Spinal cord (tissue), 10 donors: ENCODE measurements at places on chromosomes 7 and 10. TPM values are rescaled to one million over a fixed set of nuclear protein-coding genes. Genes with fewer than 3 reads are reported as not detected.

Gene SFXN4
- total RNA-seq: 20.2 TPM

DNA sequence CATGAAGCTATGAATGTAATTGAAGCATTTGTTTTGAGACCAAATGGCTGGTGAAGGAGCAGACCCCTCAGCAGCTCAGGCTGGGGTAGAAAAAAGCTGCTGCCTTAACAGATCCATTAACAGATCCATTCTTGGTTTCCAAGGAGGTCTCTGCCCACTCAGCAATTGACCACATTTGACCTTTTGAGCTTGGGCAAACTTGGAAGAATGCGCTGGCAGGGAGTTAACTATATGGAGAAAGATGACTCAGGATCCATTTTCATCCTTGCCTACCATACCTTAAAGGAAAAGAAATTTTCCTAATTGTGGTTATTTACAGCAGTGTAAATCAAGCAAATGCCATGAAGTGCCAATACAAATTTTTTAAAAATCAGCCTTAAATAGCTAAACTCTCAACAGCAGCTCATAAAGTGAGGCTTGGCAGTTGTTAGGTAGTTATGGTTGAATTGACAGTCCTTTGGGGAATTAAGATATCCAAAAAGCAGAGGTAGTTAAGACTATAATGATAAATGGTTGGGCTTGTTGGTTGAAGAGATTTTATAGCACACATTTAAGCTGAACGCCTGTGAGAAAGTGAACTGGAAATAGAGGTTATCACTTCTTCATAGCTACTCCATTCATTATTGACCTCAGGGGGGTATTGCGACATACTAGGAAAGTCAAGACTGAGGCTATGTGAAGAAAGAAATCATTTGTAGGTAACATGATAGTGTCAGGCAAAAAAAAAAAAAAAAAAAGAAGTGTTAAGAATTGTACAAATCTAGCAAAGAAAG is 83.9 kb downstream of the MKX start:
- no peaks in the 10 kb centered on the region for H3K4me1 ChIP-seq
- no peak overlapping the region for H3K4me3 ChIP-seq
- no peaks in the 10 kb centered on the region for H3K27me3 ChIP-seq
- DNase-seq: no peak

DNA sequence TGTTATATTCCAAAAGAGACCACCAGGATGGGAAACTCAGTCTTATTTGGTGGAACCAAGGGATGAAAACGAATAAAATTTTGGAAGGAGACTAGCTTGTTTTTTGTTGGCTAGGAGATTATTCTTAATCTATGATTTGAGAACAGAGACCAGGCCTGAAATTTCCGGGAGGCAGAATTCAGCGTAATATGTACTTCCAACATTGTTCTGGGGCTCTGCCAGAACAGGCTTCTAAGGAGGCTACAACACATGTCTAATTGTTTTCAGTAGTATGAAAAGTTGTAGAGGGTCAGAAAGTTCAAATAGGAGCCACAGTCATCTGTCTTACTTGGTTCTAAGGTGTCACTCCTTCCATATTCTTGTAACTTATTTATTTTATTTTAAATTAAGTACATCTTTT is 1.7 kb downstream of the DDX21 start:
- no peak for DNase-seq
- peaks cover 12% of the 10 kb centered on the region for H3K36me3 ChIP-seq
- H3K4me1 ChIP-seq: peaks cover 10% of the 10 kb centered on the region
- H3K27me3 ChIP-seq: no peaks in the 10 kb centered on the region
- H3K27ac ChIP-seq: no peak overlapping the region
- H3K4me3 ChIP-seq: peak overlapping the region; percentile 76

DNA sequence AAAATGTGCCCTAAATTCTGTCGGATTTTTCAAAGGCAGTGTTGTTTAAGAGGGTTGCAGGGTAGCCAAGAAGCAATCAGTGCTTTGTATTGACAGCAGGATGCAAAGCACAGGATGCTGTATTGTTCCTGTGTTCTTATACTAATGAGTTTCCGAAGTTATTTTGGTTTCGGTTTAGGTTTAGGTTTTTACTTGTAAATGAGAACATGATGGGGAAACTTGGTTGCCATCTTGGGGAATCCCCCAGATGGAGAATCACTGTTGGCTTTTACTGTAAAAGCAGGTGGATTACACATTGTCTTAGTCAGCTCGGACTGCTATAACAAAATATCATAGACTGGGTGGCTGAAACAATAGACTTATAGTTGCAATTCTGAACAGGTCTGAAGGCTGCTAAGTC is 72.1 kb downstream of the INHBA start:
- no peak for DNase-seq
- H3K27me3 ChIP-seq: no peaks in the 10 kb centered on the region
- no peaks in the 10 kb centered on the region for H3K36me3 ChIP-seq
- no peak overlapping the region for H3K4me3 ChIP-seq

GRCh38 chr10:19546224-19546623 is 270.0 kb upstream of the PLXDC2 start:
- H3K36me3 ChIP-seq: no peaks in the 10 kb centered on the region
- no peaks in the 10 kb centered on the region for H3K4me1 ChIP-seq
- H3K27me3 ChIP-seq: no peaks in the 10 kb centered on the region
- no peak overlapping the region for H3K4me3 ChIP-seq

Gene HTR5A
- 0.99 TPM for total RNA-seq

Gene GPR141
- 0.22 TPM for total RNA-seq

DNA sequence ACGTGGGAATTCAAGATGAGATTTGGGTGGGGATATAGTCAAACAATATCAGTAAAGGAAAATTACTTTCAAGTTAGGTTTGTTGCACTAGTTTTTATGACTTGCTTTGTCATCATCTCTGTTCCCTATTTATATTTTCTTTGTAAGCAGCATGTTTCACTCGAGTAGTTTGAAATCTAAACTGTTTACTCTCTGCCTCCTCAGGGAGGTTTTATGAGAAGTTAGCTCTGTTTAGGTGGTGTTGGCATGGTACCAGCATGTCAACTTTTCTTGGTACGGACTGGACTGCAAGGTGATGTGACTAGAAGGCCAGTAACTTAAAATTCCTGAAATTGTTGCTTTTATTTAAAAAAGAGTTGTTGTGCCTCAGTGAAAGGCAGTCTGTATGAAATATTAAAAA is 59.2 kb upstream of the MTPN start:
- H3K27me3 ChIP-seq: no peaks in the 10 kb centered on the region
- no peak overlapping the region for H3K4me3 ChIP-seq
- H3K4me1 ChIP-seq: no peaks in the 10 kb centered on the region
- H3K27ac ChIP-seq: no peak overlapping the region
- H3K36me3 ChIP-seq: no peaks in the 10 kb centered on the region

Gene MBL2
- total RNA-seq: not detected

- H3K4me3 ChIP-seq: no peak overlapping the region
- DNase-seq: no peak
- H3K27ac ChIP-seq: no peak overlapping the region
Measured at GRCh38 chr10:36679554-36679953, 445.8 kb upstream of the ANKRD30A start.

DNA sequence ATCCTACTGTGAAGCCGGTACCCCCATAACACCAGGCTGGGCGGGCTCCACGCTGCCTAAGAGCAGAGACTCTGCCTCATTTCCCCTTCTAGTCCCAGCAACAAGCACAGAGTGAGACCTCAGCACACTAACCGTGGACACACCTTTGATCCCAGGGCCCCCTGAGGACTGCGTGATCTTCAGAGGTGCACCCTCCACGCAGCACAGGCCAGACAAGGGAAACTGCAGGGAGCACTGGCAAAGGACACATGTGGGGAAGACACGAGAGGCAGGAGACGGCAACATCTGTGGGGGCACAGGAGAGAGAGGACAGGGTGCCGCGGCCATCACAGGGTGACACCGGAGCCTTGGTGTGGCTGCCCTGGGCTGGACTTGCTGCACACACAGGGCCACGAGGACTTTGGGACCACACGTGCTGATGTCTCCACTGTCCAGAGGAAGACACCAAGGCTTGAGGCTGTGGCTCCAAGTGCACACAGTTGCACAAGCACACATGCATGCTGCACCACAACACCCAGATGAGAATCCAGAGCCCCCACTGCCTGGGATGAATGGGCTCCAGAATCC is 128.8 kb downstream of the PTPRN2 start:
- H3K27me3 ChIP-seq: no peaks in the 10 kb centered on the region
- H3K4me1 ChIP-seq: no peaks in the 10 kb centered on the region
- no peak overlapping the region for H3K27ac ChIP-seq
- peaks cover 4% of the 10 kb centered on the region for H3K36me3 ChIP-seq
- no peak overlapping the region for H3K4me3 ChIP-seq

DNA sequence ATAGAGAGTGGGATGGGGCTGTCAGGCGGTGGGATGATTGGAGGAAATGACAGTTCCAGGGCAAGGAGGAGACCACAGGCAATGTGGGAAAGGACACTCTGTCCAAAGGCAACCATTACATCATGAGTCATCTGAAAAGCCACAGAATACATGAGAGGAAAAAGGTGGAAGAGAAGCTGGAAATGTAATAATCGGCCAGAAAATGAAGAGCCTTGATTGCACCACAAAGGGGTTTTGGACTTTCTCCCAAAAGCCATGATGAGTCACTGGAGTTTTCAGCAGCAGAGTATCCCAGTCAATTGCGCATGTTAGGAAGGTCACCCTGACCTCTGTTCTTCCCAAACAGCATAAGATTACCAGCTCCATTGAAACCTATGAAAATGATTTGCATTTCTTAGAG is 222.0 kb downstream of the LHFPL3 start:
- no peaks in the 10 kb centered on the region for H3K27me3 ChIP-seq
- H3K4me3 ChIP-seq: no peak overlapping the region
- no peak for DNase-seq
- no peaks in the 10 kb centered on the region for H3K4me1 ChIP-seq
- no peak overlapping the region for H3K27ac ChIP-seq

DNA sequence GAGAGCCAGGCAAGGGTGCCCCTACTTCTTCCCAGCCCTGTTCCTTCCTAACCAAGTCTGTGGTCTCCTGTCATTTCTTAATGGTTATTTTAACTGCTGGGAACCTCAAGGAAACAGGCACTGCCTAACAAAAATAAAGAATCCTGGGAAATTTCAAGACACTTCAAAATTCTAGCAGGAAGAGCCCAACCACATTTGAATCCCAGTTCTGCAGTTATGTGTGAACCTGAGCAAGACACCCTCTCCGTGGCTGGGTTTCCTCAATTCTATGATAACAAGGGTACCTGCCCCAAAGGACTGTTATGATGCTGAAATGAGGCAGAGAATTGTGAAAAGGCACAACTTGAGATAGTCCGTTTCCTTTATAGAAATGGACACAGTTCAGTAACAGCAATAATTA is 36.2 kb upstream of the DUSP5 start:
- H3K36me3 ChIP-seq: no peaks in the 10 kb centered on the region
- no peaks in the 10 kb centered on the region for H3K27me3 ChIP-seq
- no peak overlapping the region for H3K4me3 ChIP-seq

- H3K4me3 ChIP-seq: no peak overlapping the region
- peaks cover 2% of the 10 kb centered on the region for H3K27me3 ChIP-seq
- no peaks in the 10 kb centered on the region for H3K36me3 ChIP-seq
- peaks cover 27% of the 10 kb centered on the region for H3K4me1 ChIP-seq
- no peak overlapping the region for H3K27ac ChIP-seq
Measured at GRCh38 chr7:137848095-137848494, 1.3 kb upstream of the DGKI start.

DNA sequence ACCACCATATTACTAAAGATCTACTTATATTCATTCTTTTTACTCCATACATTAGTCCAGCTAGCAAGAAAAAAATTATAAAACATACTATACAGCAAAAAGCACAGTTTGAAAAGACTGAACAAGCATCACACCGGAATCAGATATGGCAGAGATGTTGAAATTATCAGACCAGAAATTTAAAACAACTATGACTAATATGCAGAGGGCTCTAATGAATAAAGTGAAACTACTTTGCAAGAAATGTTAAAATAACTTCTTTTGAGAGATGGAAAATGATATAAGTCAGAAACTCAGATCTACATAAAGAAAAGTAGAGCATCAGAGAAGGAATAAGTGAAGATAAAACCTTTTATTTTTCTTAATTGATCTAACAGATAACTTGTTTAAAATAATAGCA is 50.9 kb downstream of the SGCE start:
- H3K36me3 ChIP-seq: no peaks in the 10 kb centered on the region
- no peaks in the 10 kb centered on the region for H3K27me3 ChIP-seq
- H3K4me3 ChIP-seq: no peak overlapping the region
- H3K27ac ChIP-seq: no peak overlapping the region
- H3K4me1 ChIP-seq: no peaks in the 10 kb centered on the region
- no peak for DNase-seq

Gene WDFY4
- 3.8 TPM for total RNA-seq

- H3K36me3 ChIP-seq: no peaks in the 10 kb centered on the region
- H3K4me1 ChIP-seq: no peaks in the 10 kb centered on the region
- no peaks in the 10 kb centered on the region for H3K27me3 ChIP-seq
- DNase-seq: no peak
- H3K27ac ChIP-seq: no peak overlapping the region
Measured at GRCh38 chr7:90225181-90225580, 13.6 kb downstream of the STEAP2 start.

DNA sequence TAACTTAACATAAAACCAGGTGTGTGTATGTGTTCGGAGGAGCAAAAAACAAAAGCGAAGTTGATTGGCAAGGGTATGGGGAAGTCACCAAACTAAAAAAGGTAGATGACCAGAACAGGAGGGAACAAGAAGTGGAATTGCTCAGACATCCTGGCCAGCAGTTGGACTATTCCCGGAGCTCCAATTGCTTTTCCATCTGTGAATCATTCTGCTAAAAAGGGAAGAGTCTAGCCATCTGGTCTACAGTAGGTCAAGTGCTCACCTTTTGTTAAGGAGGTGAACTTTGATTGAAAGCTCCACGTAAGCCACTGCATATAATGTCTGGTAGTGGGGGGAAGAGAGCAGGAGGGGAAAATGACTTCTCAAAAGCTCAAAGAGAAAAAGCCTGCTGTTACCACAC is 50.0 kb upstream of the BET1 start:
- no peak overlapping the region for H3K27ac ChIP-seq
- no peaks in the 10 kb centered on the region for H3K4me1 ChIP-seq
- no peak for DNase-seq

GRCh38 chr7:30594048-30594539 is 584 bp upstream of the GARS1 start:
- peak overlapping the region; percentile 93 for H3K4me3 ChIP-seq
- no peaks in the 10 kb centered on the region for H3K27me3 ChIP-seq
- no peaks in the 10 kb centered on the region for H3K36me3 ChIP-seq
- H3K27ac ChIP-seq: peak overlapping the region; percentile 92

Gene OR2A5
- not detected for total RNA-seq

GRCh38 chr7:130926001-130926691 is 192.1 kb upstream of the KLF14 start:
- H3K4me3 ChIP-seq: no peak overlapping the region
- no peak for DNase-seq
- H3K27me3 ChIP-seq: no peaks in the 10 kb centered on the region

Gene CALD1
- 139 TPM for total RNA-seq

Gene DLG5
- total RNA-seq: 27.5 TPM

Gene TRIM50
- not detected for total RNA-seq

DNA sequence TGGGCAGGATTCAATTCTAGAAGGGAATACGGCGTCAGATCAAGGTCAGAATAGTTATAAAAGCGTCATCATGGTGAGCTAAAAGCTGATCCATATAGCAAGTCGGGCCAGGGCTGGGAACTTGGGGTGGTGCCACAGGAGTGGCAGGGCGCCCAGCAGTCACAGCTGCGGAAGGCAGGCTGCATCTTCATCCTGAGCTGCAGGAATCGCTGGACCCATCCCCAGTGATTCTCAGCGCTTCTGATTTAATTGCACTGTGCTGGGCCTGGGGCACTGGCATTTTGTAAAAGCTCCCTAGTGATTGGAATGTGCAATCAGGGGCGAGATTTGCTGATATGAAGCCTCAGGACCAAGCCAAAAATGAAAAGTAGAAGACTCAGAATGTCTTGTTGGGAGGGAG is 135.3 kb downstream of the CTTNBP2 start:
- no peaks in the 10 kb centered on the region for H3K27me3 ChIP-seq
- no peak for DNase-seq
- H3K4me3 ChIP-seq: no peak overlapping the region
- H3K36me3 ChIP-seq: peaks cover 34% of the 10 kb centered on the region

Gene RPEL1
- 0.11 TPM for total RNA-seq
